Amniotic stem cell (primary cell): ENCODE measurements at places on chromosomes 7 and 10.

DNA sequence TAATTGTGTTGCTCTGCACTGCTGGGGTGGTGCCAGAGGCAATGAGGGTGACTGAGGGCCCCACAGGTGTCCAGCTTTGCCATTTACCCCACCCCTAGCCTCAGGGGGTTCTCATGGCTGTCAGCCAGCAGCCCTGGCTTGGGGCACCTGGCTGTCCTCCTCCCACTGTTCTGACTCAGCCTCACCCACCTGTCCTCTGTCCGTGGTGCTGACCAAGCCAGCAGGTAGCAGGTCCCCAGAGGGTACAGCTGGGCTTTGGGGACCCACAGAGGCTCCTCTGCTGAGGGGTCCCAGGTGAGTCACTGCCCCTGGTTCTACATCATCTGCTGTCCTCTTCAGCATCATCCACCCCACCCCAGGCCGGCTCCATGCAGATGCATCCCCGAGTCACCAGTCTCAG is 32.2 kb upstream of the ZNF716 start:
- DNase-seq = no peak

DNA sequence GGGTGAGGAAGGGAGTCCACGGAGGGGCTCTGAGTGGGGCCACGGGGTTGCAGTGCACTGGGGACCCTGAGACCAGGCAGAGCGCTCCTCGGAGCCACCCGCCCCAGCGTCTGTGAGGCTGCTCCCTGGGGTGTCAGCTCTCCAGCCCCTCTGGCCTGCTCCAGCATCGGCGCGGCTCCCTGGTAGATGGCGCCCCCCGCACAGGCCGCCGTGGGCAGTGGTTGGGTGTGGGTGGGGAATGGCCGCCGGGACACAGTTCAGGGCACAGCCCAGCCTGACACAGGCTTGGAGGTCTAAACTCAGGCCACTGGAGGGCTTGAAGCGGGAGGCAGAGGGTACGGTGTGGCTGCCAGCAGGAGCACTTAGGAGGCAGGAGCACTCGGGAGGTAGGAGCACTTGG is 222.6 kb upstream of the PPP2R2D start:
- DNase-seq = no peak

DNA sequence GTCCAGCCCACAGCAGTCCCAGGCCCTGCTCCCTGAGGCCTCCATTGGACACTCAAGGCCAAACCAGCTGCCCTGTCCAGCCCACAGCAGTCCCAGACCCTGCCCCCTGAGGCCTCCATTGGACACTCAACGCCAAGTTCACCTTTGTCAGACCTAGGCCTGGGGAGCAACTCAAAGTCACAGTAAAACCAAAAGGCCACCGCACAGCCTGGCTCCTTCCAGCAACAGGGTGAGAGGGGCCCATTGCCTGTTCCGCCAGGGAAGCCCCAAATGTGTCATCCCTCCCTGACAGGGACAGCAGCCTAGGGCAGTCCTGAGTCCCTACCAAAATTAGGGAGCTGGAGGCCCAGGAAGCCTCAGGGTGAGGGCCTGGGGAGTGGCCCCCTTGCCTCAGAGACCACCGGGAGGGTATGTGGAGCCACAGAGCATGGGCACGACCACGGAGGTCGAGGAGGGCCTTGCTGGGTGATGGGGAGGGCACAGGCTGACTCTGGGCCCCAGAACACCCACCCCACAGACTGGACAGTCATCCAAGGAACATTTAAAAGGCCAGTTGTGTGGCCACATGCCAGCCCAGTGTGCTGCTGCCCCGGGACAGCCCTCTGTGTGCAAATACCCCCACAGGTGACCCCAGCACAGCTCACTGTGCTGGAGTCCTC is 66.5 kb upstream of the PPP2R2D start:
- DNase-seq = no peak

- no peak for DNase-seq
Measured at GRCh38 chr10:73131301-73131700, 21.0 kb downstream of the NUDT13 start.

- DNase-seq = no peak
Measured at GRCh38 chr7:19210893-19211413, 65.7 kb upstream of the FERD3L start.

DNA sequence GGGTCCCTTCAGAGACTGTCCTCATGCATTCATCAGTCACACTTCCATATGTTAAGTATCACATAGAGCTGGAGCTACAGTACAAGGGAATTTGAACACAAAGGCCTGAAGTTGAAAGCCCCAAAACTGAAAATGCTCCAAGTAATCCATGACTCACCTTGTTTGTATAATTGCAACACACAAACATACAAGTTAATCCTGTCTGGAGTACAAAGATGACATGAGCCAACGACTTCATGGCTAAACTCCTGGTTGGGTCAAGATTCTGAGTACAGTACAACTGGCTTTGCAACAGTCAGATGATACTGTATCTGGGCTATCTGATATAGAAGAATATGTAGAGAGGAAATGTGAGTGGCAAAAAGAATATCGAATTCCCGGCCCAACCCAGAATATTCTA is 73.1 kb upstream of the AASS start:
- DNase-seq = no peak

- no peak for DNase-seq
Measured at GRCh38 chr10:86372784-86373239, 6.2 kb upstream of the GRID1 start.

- no peak for DNase-seq
Measured at GRCh38 chr7:154442939-154443338, 390.7 kb downstream of the DPP6 start.

DNA sequence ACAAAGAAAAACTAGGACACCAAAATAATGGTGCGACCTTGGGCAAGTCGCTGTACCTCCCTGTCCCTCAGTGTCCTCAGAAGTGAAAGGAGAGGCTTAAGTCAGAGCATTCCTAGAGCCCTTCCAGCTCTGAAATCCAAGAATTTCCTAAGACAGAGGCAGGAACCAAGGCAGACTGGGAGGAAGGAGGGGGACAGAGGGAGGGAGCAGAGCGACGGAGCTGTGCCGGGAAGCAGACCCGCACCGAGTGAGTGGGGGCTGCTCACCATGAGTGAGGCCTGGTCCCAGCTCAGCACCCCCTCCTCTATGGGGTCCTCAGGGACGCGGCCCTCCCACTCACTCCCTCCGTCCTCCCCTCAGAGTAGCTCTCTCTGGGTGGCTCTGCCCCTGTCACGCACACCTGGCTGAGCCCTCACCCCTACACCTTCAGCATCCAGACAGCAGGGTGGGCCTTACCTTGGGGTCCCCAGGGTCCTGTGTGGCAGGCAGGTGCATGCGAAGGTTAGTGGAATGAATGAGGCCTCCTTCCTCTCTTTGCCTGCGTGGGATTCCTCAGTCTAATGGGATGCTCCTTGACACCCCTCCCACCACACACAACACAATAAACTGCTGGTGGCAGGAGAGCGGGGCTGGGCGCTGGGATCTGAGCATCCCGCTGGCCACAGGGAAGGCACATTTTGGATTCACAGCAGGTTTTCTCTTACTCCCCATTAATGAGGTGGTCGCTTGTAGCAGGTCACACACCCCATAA is 4.6 kb upstream of the SMARCD3 start:
- no peak for DNase-seq
